Adrenal gland (tissue), 19 donors: ENCODE measurements at places on chromosomes 12 and 14. TPM values are rescaled to one million over a fixed set of nuclear protein-coding genes. Genes with fewer than 3 reads are reported as not detected.
A peak's percentile ranks its signal among the peaks of the same experiment; 100 is the strongest.

CD4 gene
- 8.1 TPM for polyA plus RNA-seq

HOXC6 gene
- 23.1 TPM for polyA plus RNA-seq

PRH2 gene
- 1.6 TPM for polyA plus RNA-seq

LALBA gene
- not detected for polyA plus RNA-seq

SHMT2 gene
- polyA plus RNA-seq, result 43.0 TPM

DENND5B gene
- polyA plus RNA-seq, result 4.2 TPM

GDF3 gene
- polyA plus RNA-seq, result 1.8 TPM

BIN2 gene
- 9.8 TPM for polyA plus RNA-seq

GALNT8 gene
- polyA plus RNA-seq, result 4.0 TPM

DPPA3 gene
- not detected for polyA plus RNA-seq

SLC6A15 gene
- 0.17 TPM for polyA plus RNA-seq

TMEM229B gene
- polyA plus RNA-seq, result 5.7 TPM

SYNJ2BP gene
- polyA plus RNA-seq, result 10.3 TPM

AICDA gene
- not detected for polyA plus RNA-seq

DNA sequence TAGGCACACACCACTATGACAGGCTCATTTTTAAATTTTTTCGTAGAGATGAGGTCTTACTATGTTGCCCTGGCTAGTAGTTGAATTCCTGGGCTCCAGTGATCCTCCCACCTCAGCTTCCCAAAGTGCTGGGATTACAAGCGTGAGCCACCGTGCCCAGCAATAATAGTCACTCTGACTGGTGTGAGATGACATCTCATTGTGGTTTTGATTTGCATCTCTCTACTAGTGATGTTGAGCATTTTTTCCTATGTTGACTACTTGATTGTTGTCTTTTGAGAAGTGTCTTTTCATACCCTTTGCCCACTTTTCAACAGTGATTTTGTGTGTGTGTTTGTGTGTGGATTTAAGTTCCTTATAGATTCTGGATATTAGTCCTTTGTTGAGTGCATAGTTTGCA, 26.3 kb downstream of the ATP2A2 start:
- no peak overlapping the region for H3K27ac ChIP-seq
- no peaks in the 10 kb centered on the region for H3K27me3 ChIP-seq
- peaks cover 42% of the 10 kb centered on the region for H3K4me1 ChIP-seq
- DNase-seq, result no peak

GRCh38 chr12:122593910-122594309, 66.9 kb downstream of the KNTC1 start:
- no peaks in the 10 kb centered on the region for H3K36me3 ChIP-seq
- no peak for DNase-seq
- no peak overlapping the region for H3K27ac ChIP-seq
- H3K4me3 ChIP-seq, result no peak overlapping the region
- no peaks in the 10 kb centered on the region for H3K27me3 ChIP-seq

- no peaks in the 10 kb centered on the region for H3K27me3 ChIP-seq
- H3K4me3 ChIP-seq, result no peak overlapping the region
- peaks cover 35% of the 10 kb centered on the region for H3K4me1 ChIP-seq
- no peaks in the 10 kb centered on the region for H3K36me3 ChIP-seq
- DNase-seq, result peak; percentile 83
Observed at GRCh38 chr12:45268672-45269411, 52.9 kb downstream of the ANO6 start.

DNA sequence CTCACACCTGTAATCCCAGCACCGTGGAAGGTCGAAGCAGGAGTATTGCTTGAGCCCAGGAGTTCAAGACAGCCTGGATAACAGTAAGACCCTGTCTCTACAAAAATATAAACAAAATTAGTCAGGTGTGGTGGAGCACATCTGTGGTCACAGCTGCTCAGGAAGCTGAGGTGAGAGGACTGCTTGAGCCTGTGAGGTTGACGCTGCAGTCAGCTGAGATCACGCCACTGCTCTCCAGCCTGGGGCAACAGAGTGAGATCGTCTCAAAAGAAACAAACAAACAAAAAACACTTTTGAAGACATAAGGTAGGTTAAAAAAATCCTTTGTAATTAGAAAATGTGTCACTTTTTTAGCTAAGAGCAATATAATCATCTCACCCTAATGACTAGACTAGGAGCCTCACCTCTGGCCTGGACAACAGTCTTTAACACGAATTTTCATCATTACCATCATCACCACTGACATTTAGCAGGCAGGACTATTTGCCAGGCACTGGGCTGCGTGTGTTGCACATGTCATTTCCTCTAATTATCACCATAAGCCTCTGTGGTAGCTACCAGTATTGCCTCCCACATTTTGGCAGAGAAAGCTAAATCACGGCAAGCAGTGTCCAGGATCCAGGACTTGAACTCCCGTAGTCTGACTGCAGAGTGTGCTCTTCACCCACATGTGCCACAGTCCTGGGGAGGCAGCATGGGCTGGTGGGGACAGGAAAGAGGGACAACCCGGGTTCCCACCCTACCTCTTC, 4.6 kb upstream of the SYCP3 start:
- no peaks in the 10 kb centered on the region for H3K27me3 ChIP-seq
- H3K36me3 ChIP-seq, result no peaks in the 10 kb centered on the region
- H3K27ac ChIP-seq, result no peak overlapping the region
- no peaks in the 10 kb centered on the region for H3K4me1 ChIP-seq

- H3K27ac ChIP-seq, result no peak overlapping the region
- H3K4me1 ChIP-seq, result no peaks in the 10 kb centered on the region
- H3K4me3 ChIP-seq, result no peak overlapping the region
- DNase-seq, result no peak
Observed at GRCh38 chr12:95538656-95539055, 12.6 kb downstream of the USP44 start.

GRCh38 chr14:31541702-31542101, 19.5 kb upstream of the NUBPL start:
- no peak overlapping the region for H3K4me3 ChIP-seq
- no peak overlapping the region for H3K27ac ChIP-seq
- H3K4me1 ChIP-seq, result no peaks in the 10 kb centered on the region
- DNase-seq, result no peak
- H3K36me3 ChIP-seq, result no peaks in the 10 kb centered on the region
- no peaks in the 10 kb centered on the region for H3K27me3 ChIP-seq

DNA sequence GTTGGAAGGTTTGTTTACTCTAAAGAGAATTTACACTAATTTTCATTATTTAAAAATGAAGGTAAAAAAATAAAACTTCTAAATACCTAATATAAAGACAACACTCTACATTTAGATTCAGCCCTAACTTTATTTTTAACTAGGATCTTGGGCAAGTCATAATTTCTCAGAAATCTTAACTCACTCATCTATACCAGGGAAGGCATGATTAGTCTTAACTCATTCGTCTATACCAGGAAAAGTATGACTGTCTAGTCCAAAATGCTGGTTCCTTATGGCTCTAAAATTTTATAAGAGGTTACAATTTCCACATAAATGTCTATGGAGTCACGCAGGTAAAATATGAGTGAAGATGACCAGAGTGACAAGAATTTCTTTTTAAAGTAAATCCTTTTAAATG, 52.7 kb upstream of the POC1B start:
- no peaks in the 10 kb centered on the region for H3K36me3 ChIP-seq
- no peak for DNase-seq
- H3K27ac ChIP-seq, result no peak overlapping the region
- no peaks in the 10 kb centered on the region for H3K4me1 ChIP-seq
- H3K4me3 ChIP-seq, result no peak overlapping the region

GRCh38 chr12:102756530-102756929, 160.5 kb downstream of the PAH start:
- H3K36me3 ChIP-seq, result no peaks in the 10 kb centered on the region
- H3K27me3 ChIP-seq, result no peaks in the 10 kb centered on the region
- H3K4me3 ChIP-seq, result no peak overlapping the region

GRCh38 chr12:129827866-129828384, 75.9 kb downstream of the TMEM132D start:
- H3K4me3 ChIP-seq, result no peak overlapping the region
- H3K27me3 ChIP-seq, result no peaks in the 10 kb centered on the region
- no peaks in the 10 kb centered on the region for H3K4me1 ChIP-seq

- no peaks in the 10 kb centered on the region for H3K27me3 ChIP-seq
- peak within 1 kb of the TSS; percentile 63 for H3K4me3 ChIP-seq
- peaks cover 14% of the 10 kb centered on the region for H3K4me1 ChIP-seq
- H3K27ac ChIP-seq, result peak within 1 kb of the TSS; percentile 72
- DNase-seq, result peak; percentile 96
- H3K36me3 ChIP-seq, result peaks cover under 1% of the 10 kb centered on the region
Observed at GRCh38 chr14:92748259-92749016, at the start of gene LGMN. Gene LGMN, minus strand, starts transcription at chr14:92748627. Its CDS starts 15,841 bp downstream, at chr14:92732786.

- H3K36me3 ChIP-seq, result no peaks in the 10 kb centered on the region
- H3K4me1 ChIP-seq, result no peaks in the 10 kb centered on the region
- no peak for DNase-seq
- no peak overlapping the region for H3K4me3 ChIP-seq
- H3K27ac ChIP-seq, result no peak overlapping the region
- H3K27me3 ChIP-seq, result peaks cover 4% of the 10 kb centered on the region
Observed at GRCh38 chr14:33972583-33973081, 21.8 kb upstream of the EGLN3 start.

DNA sequence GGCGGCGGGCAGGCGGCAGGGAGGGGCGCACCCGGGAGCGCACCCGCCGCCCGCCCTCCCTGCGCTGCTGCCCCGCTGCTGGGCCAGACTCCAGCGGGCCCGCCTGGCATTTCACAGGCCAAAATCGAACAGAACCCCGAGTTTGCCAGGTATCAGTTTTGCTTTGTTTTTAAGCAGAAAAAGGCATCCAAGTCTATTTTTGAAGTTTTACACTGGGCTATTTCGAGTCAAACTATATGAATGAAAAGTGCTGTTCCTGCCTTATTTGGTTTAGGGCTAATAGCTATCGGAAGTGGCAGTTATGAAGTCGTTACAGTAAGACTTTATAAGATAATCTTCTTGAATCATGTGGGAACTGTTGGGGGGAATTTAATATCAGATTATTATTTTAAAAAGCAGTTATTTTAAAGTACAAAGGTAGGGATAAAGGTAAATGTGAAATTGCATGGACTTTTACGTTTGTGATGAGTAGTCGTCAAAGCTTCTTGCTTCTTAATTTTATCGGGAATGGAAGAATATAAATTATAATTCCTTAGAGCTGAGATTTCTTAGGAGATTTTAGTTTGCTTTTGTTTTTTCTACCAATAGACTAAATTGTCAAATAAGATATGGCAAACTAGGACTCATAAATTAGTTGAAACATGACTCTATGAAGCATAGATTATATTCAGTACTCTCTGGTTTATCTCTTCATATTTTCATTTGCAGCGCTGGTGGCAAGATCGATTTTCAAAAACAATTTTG, 1.1 kb downstream of the MSRB3 start:
- H3K27me3 ChIP-seq, result no peaks in the 10 kb centered on the region
- peak overlapping the region; percentile 84 for H3K4me3 ChIP-seq
- no peaks in the 10 kb centered on the region for H3K36me3 ChIP-seq

DNA sequence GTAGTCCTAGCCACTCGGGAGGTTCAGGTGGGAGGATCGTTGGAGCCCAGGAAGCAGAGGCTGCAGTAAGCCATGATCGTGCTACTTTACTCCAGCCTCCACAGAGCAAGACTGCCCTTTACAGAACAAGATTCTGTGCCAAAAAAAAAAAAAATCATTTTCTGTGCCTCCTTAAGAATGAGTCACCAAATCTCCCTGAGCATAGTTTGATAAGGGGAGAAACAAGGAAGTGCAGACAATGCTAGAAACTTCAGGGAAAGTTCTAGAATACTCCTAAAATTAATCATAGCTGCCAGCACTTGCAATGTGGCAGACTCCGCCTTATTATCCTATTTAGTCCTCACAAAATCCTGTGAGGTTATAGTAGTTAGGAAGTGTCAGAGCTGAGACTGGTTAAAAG, 74.5 kb downstream of the KCNK10 start:
- peaks cover 4% of the 10 kb centered on the region for H3K27me3 ChIP-seq
- no peak overlapping the region for H3K4me3 ChIP-seq
- DNase-seq, result no peak
- no peak overlapping the region for H3K27ac ChIP-seq
- no peaks in the 10 kb centered on the region for H3K4me1 ChIP-seq
- H3K36me3 ChIP-seq, result no peaks in the 10 kb centered on the region

- no peaks in the 10 kb centered on the region for H3K36me3 ChIP-seq
- H3K27ac ChIP-seq, result no peak overlapping the region
- peaks cover 15% of the 10 kb centered on the region for H3K4me1 ChIP-seq
- peak; percentile 75 for DNase-seq
- no peak overlapping the region for H3K4me3 ChIP-seq
Observed at GRCh38 chr12:52055731-52056711, 4.8 kb downstream of the NR4A1 start.

DNA sequence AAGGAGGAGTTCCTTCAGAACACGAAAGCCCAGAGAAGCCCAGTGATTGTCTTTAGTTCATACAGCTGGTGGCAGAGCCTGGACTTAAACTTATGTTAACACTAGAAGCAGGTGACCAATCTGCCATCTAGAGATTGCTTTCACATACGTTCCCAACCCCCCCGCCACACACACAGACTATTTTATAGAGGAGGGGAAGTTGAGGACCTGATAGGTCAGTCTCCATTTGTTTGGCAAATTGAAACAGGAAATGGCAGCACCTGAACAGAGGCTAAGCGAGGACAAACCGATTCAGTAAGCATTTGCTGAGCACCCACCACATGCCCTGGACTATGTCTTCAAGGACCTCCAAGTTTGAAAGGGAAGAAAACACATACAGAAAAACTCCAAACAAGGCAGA, 4.8 kb upstream of the PLEKHD1 start:
- H3K4me1 ChIP-seq, result peaks cover 12% of the 10 kb centered on the region
- H3K36me3 ChIP-seq, result no peaks in the 10 kb centered on the region
- H3K4me3 ChIP-seq, result no peak overlapping the region
- H3K27ac ChIP-seq, result no peak overlapping the region
- H3K27me3 ChIP-seq, result peaks cover 12% of the 10 kb centered on the region

DNA sequence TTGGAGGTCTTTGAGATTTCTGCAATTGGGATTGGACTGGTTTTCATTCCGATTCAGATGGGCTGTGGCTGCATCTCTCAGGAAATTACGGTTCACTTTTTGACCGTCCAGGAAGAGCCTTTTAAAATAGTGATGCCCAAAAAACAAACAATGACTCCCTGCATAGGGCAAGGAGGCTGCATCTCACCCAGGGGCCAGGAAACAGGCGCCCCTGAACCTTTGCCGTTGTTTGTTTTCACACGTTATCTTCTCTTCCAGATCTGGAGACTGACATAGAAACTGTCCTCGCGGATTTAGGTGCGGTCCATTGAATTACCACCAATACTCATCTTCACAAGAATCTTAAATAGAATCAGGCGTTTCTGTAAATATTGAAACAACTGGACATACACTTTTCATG, 66.0 kb downstream of the FLRT2 start:
- no peaks in the 10 kb centered on the region for H3K36me3 ChIP-seq
- H3K27ac ChIP-seq, result no peak overlapping the region
- H3K4me3 ChIP-seq, result no peak overlapping the region
- no peak for DNase-seq

GRCh38 chr14:63454863-63455622, 88.1 kb downstream of the PPP2R5E start:
- H3K27ac ChIP-seq, result no peak overlapping the region
- H3K27me3 ChIP-seq, result no peaks in the 10 kb centered on the region
- DNase-seq, result no peak
- H3K4me3 ChIP-seq, result no peak overlapping the region
- peaks cover 6% of the 10 kb centered on the region for H3K4me1 ChIP-seq
- no peaks in the 10 kb centered on the region for H3K36me3 ChIP-seq
